Kidney epithelial cell (primary cell): ENCODE measurements at places on chromosomes 5 and 9. TPM values are rescaled to one million over a fixed set of nuclear protein-coding genes. Genes with fewer than 3 reads are reported as not detected.
A peak's percentile ranks its signal among the peaks of the same experiment; 100 is the strongest.

DNA sequence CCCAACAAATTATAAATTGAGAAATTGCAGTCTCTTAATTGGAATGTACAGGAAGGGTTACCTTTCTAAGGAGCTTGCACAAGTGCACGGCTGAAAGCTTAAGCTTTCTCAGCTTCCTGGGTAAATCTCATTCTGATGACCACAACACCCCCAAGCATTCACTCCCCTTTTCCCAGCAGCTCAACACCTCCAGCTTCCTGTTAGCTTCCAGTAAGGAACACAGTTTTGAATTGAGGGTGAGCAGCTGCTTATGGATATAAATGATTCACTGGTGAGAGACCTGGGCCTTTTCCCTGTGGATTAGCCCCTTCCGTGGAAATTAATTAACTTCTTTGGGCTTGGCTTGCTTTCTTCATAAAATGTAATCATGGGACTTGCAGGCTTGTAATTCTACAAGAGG is 101.2 kb downstream of the SLC28A3 start:
- DNase-seq, result peak; percentile 45

DNA sequence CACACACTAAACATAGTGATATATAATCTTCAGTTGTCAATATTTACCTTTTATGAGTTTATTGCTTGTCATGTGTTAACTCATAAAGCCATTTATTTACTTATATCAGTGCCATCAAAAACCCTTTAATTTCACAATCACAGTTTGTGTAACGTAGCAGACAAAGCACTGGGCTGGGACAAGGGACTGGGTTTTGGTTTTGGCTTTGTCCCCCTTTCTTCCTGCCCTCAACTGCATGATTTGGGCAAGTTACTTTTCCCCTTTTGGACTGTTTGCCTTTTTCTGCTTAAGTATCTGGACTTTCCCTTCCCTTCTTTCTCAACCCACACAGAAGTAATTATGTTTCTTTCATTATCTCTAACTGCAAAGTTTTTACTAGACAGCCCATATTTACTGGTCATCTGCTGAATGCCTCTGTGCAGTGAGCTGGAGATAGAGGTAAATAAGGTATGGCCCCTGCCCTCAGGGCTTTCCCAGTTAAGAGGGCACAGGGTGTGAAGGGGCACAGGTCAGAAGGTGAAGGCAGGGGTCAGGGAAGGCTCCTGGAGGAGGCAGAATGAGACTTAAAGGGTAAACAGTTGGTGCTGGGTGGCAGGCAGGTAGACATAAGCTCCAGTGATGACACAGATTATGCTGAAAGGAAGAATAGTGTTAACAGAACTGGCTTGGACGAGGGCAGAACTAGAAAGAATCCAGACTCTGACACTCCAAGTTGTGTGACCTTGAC is 14.8 kb upstream of the NR3C1 start:
- no peak for DNase-seq

DNA sequence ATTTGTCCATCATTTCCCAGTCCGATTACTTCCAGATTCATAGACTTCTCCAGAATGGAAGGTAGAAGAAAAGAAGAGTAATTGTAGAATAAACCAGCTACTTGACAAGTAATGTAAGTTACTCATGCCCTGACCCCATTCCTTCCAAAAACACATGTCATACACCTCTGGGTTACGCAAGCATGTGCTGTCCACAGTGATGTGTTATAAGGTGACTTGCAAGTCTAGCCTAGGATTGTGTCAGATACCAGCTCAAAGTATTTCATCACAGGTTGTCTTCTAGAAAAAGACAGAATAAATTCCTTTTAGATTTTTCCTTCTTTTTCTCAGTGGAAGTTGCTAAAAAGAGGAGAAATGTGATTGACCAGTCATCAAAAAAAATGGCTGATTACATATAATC is 8.0 kb upstream of the TLR4 start:
- DNase-seq, result no peak

DNA sequence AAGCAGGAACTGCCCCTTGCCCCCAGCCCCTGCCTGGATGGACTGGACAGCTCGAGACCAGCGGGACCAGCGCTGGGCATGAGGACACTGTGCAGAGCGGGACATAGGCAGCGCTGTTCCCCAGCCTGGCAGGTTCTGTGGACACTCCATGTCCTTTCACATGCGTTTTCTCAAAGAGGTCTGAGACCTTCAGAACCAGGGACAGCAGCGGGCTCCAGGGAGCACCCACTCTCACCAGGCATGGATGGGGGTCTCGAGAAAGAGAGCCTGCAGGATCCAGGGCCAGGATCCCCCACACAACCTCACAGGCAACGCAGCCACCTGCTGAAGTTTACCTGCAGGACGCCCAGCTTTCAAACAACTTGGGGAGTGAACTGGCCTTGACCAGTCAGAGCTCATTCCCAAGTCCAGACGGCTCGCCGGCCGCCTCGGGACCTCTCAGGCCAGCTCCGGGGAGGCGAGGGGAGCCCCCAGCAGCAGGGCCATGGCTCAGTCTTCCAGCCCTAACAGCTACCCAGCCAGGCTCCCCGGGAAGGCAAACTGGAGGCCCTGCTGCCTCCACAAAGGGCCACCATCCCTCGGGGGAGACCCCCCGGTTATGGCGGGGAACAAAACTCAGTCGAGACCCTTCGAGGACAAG is 72.5 kb upstream of the SARDH start:
- no peak for DNase-seq

The PDE8B gene
- 0.21 and 0.33 TPM in 2 replicates for total RNA-seq

The PCDHGA6 gene
- 1.7 and 3.1 TPM in 2 replicates for total RNA-seq

GRCh38 chr9:101691657-101692056 is 46.8 kb downstream of the GRIN3A start:
- no peak for DNase-seq

DNA sequence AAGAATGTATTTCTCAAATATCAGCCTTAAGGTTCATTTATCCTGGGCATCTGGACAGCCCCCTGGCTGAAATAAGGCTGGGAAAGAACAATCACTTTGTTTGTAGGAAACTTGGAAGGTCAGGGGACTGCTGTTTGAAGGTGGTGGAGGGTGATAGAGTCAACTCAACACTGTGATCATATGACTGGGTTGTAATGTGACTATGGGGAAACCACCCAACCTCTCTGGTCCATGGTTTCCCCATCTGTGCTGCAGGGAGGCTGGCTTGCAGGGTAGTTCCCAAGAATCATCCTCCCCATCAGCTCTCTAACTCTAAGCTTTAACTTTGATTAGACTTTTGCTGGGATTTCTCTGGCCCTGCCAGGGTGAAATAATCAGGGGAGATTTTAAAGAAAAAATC is 10.0 kb downstream of the INSYN2B start:
- DNase-seq, result no peak

The PCDH12 gene
- total RNA-seq, result not detected in 2 replicates
